ENCODE measurements at places on chromosomes 4 and X.

- H3K4me1 ChIP-seq: no peaks in the 10 kb centered on the region
- no peaks in the 10 kb centered on the region for H3K36me3 ChIP-seq
- no peak overlapping the region for H3K4me3 ChIP-seq
- DNase-seq: no peak
- H3K27ac ChIP-seq: no peak overlapping the region
These were observed 20.5 kb downstream of the AKAP4 start for GRCh38 chrX:50180073-50180940.

DNA sequence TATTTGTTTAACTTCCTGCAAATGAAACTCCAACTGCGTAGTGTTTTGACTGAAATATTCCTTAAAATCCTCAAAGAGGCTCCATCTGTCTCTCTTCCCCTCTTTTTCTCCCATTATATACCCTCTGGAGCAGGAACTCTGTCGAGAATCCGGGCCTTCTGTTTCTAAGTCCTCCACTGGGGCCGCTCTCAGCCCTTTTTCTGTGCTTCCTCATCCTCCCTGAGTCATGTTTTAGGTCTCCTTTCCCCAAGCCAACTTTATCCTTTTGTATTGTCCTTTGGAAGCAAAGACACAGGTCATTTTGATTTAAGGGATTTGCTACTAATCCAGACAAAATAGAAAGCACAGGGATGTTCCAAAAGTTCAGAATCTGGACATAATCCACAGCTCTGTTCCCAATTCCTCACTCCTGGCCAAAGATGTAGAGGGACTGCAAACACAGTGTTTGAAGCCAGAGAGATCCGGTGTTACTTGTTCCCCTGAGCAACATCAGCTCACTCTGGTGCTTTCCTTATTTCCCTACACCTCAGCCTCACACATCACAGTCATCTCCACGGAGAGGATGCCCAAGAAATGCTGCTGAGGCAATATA is 131.0 kb upstream of the KLF3 start:
- no peak overlapping the region for H3K4me3 ChIP-seq
- H3K27ac ChIP-seq: no peak overlapping the region
- H3K36me3 ChIP-seq: no peaks in the 10 kb centered on the region
- DNase-seq: no peak
- H3K27me3 ChIP-seq: no peaks in the 10 kb centered on the region

DNA sequence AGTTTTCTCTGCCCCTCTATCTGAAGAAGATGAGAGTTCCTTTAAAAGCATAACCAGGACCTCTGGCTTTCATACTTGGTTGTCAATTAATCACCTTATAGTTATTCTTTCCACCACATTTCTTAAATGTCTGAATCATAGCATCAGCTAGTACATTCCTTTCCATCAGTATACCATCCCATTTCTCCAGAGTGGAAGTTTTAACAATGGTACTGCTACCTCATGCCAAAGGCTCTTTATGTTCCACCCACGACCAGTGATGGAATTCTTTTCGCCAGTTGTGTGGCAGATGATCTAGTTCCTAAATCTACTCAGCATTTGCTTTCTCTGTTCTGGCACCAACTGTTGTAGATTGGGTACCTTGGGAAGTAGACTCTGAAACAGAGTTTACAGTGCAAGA is 379.8 kb downstream of the ZNF674 start:
- no peaks in the 10 kb centered on the region for H3K4me1 ChIP-seq
- H3K36me3 ChIP-seq: no peaks in the 10 kb centered on the region
- no peaks in the 10 kb centered on the region for H3K27me3 ChIP-seq
- no peak for DNase-seq
- no peak overlapping the region for H3K27ac ChIP-seq
- no peak overlapping the region for H3K4me3 ChIP-seq

DNA sequence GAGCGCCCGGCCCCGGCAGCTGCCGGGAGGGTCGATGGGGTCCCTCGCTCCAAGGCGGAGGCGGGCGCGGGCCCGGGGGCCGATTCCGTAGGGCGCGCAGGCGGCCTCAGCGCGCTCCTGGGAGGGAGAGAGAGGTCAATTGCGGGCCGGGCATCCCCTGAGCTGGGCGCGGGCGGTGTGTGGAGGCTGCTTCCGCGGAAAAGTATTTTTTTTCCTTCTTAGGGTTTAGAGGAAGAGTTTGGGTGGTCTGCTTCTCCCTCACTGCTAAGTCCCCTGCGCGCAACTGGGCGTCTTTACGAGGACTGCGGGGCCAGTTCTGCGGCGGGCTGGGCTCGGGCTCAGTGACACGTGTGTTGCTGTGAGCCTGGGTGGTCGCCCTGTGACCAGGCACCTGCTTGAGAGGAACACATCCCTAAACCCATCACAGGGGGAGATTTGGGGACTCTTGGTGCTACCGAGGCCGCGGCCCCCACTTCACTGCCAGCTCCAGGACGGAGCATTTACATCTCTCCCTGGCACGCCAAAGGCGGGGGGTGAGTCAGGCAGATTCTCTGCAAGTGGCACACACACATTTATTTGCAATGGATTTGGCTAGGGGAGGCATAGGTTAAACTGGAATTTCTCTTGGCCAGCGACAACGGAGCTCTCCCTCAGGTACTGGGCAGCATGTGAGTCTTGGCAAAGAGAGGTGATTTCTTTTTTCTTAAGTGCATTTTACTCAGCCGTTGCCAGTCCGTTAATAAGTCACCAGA is 151.2 kb upstream of the SLC4A4 start:
- H3K27ac ChIP-seq: peak overlapping the region; percentile 76
- H3K27me3 ChIP-seq: no peaks in the 10 kb centered on the region
- no peaks in the 10 kb centered on the region for H3K4me1 ChIP-seq
- DNase-seq: peak; percentile 47
- H3K4me3 ChIP-seq: peak overlapping the region; percentile 54
- no peaks in the 10 kb centered on the region for H3K36me3 ChIP-seq

DNA sequence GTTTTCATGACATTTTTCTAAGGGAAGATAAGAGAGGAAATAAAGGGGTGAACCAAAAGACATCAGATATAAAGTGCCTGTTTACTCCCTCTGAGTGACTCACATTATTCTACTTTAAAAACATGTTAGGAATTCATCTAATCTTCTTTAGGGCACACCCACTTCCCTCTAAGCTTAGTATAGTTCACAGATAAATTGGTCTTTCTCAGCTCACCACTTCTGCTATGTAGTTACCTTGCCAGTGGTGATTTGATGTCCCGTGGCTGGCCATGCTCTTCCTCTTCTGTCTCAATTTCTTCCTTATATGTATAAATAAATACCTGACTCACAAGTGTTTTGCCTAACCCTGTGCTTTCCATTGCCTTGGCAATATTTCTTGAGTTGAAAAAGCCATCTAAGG is 96.8 kb downstream of the PDLIM5 start:
- H3K4me3 ChIP-seq: no peak overlapping the region
- peaks cover 4% of the 10 kb centered on the region for H3K4me1 ChIP-seq
- H3K27me3 ChIP-seq: no peaks in the 10 kb centered on the region
- peak overlapping the region; percentile 24 for H3K27ac ChIP-seq
- no peak for DNase-seq

- no peak overlapping the region for H3K4me3 ChIP-seq
- H3K4me1 ChIP-seq: no peaks in the 10 kb centered on the region
- no peaks in the 10 kb centered on the region for H3K27me3 ChIP-seq
- no peak for DNase-seq
These were observed 36.9 kb upstream of the XIAP start for GRCh38 chrX:123822965-123823364.

GRCh38 chrX:23435108-23435507 is 100.5 kb downstream of the PTCHD1 start:
- no peaks in the 10 kb centered on the region for H3K27me3 ChIP-seq
- no peaks in the 10 kb centered on the region for H3K4me1 ChIP-seq
- no peak overlapping the region for H3K4me3 ChIP-seq
- no peak overlapping the region for H3K27ac ChIP-seq

DNA sequence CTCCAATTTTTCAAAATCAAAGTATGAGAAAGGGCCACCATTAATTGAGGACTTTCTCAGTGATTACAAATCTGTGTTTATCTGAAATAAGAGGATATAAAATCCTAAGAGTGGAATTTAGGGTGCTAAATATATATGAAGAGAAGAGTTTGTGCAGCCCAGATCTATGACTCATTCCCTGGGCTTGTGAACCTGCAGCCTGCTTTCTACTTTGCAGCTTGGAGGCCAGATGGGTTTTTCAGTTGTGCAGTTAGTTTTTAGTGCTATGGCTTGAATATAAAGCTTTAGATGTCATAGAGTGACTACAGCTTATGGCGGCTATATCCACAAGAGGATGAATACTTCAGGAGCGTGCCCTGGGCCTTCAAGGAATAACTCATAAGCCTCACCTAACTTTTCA is 1391.1 kb downstream of the FSTL5 start:
- no peak overlapping the region for H3K4me3 ChIP-seq
- H3K27ac ChIP-seq: no peak overlapping the region
- H3K36me3 ChIP-seq: no peaks in the 10 kb centered on the region
- no peak for DNase-seq
- no peaks in the 10 kb centered on the region for H3K27me3 ChIP-seq

GRCh38 chr4:30860978-30861377 is 140.8 kb downstream of the PCDH7 start:
- DNase-seq: no peak
- no peaks in the 10 kb centered on the region for H3K4me1 ChIP-seq
- no peak overlapping the region for H3K27ac ChIP-seq
- no peaks in the 10 kb centered on the region for H3K27me3 ChIP-seq
- H3K36me3 ChIP-seq: no peaks in the 10 kb centered on the region

- no peaks in the 10 kb centered on the region for H3K36me3 ChIP-seq
- no peaks in the 10 kb centered on the region for H3K27me3 ChIP-seq
- H3K4me1 ChIP-seq: no peaks in the 10 kb centered on the region
- no peak overlapping the region for H3K27ac ChIP-seq
- no peak for DNase-seq
These were observed 39.3 kb upstream of the FAM47B start for GRCh38 chrX:34903316-34903715.

DNA sequence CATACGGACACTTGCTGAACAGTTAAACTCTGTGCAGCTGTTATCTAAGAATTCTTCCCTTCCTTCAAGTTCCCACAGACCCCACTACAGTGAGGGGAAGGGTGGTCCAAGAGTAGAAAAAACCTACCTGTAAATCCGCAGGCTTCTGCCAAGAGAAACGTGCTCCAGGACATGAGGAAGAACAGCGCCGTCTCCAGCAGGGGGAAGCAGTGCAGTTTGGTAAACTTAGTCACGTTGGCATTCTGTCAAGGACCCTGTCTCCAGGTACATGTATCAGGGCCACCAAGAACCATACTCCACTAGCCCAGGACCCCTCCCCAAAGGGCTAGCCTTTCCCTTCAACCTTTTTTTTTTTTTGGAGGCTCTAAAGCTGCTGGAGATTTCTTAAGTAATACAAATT is 79.9 kb downstream of the CHST7 start:
- H3K4me1 ChIP-seq: peaks cover 4% of the 10 kb centered on the region
- H3K27ac ChIP-seq: no peak overlapping the region
- H3K4me3 ChIP-seq: no peak overlapping the region
- no peaks in the 10 kb centered on the region for H3K27me3 ChIP-seq
- DNase-seq: no peak
- no peaks in the 10 kb centered on the region for H3K36me3 ChIP-seq

GRCh38 chr4:7704091-7704490 is 235.6 kb downstream of the AFAP1 start:
- no peaks in the 10 kb centered on the region for H3K36me3 ChIP-seq
- H3K27ac ChIP-seq: no peak overlapping the region
- peaks cover 46% of the 10 kb centered on the region for H3K27me3 ChIP-seq
- no peak for DNase-seq
- no peak overlapping the region for H3K4me3 ChIP-seq
- no peaks in the 10 kb centered on the region for H3K4me1 ChIP-seq

DNA sequence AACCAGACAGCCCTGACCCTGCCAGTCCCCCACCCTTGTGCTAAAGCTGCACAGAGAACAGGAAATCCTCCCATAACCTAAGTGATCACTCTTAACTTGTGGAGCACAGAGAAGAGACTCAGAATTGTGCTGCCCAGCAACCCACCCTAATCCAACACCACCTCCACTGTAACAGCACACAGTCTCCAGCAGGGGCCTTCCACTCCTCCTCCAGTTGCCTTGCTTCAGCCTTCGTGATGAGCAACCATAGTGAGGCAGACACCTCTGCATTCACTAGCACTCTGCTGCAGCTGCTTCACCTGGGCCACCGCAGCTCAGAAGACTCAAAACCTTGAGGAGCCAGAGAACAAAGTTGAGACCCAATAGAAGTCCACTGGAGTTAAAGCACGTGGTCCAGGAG is 7.9 kb upstream of the UGT2B4 start:
- no peak overlapping the region for H3K4me3 ChIP-seq
- no peaks in the 10 kb centered on the region for H3K27me3 ChIP-seq
- no peaks in the 10 kb centered on the region for H3K4me1 ChIP-seq
- H3K36me3 ChIP-seq: no peaks in the 10 kb centered on the region

DNA sequence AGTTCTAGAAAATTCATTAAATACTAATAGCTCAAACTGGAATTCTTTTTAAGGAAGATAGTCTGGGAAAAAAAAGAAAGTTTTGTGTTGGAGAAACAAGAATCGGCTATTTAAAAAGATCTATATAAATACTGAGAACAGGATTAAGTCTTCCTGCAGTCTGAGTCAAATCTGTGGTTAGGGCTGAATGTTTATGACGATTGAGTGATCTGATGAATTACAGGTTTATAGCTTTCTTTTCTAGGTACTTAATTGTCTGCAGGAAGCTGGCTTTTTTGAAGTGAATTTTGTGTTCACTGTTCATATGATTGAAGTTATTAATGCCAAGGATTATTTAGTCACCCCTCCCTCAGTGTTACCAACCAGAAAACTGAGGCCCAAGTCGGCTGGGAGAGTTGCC is 42.2 kb downstream of the TLL1 start:
- no peaks in the 10 kb centered on the region for H3K36me3 ChIP-seq
- no peak for DNase-seq
- no peak overlapping the region for H3K27ac ChIP-seq
- H3K27me3 ChIP-seq: no peaks in the 10 kb centered on the region
- H3K4me3 ChIP-seq: no peak overlapping the region
- no peaks in the 10 kb centered on the region for H3K4me1 ChIP-seq

DNA sequence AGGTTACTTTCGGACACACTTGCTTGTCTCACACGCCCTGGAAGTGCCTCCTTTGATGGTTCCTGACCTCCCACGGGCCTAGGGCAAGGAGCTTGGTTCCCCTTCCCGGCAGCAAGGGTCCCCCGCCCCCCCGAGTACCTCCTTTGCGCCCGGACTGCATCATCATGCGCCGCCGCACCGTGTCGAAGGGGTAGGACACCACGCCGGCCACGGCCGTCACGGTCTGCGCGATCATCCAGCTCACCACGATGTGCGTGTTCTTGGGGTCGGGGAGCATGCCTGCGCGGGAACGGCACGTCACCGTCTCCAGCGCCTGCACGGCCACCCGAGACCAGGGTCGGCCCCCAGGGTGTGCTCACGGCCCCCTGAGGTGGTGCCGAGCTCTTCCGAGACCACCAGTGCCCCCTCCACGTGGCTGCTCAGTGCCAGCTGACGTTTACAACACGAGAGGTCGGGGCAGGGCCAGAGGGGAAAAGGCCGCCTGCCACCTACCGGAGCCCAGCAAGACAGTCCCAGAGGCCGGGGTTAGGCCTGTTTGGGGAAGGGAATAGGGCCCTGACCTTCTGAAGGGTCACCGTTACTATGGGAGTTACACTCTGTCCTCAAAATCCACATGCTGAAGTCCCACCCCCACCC is 4.7 kb downstream of the SLC25A6 start:
- peaks cover 9% of the 10 kb centered on the region for H3K4me1 ChIP-seq
- peaks cover 90% of the 10 kb centered on the region for H3K36me3 ChIP-seq
- DNase-seq: no peak
- no peaks in the 10 kb centered on the region for H3K27me3 ChIP-seq
- no peak overlapping the region for H3K4me3 ChIP-seq
- no peak overlapping the region for H3K27ac ChIP-seq

GRCh38 chrX:1416327-1416784 is 24.4 kb upstream of the SLC25A6 start:
- H3K27me3 ChIP-seq: no peaks in the 10 kb centered on the region
- H3K36me3 ChIP-seq: peaks cover 60% of the 10 kb centered on the region
- no peak overlapping the region for H3K27ac ChIP-seq
- no peaks in the 10 kb centered on the region for H3K4me1 ChIP-seq
